Right lobe of liver (tissue), 6 donors: ENCODE measurements at places on chromosomes 3 and 15. TPM values are rescaled to one million over a fixed set of nuclear protein-coding genes. Genes with fewer than 3 reads are reported as not detected.

GRCh38 chr15:47473106-47473725, 244.1 kb upstream of the SEMA6D start:
- no peak for DNase-seq

WDR49 gene
- total RNA-seq: not detected

DNA sequence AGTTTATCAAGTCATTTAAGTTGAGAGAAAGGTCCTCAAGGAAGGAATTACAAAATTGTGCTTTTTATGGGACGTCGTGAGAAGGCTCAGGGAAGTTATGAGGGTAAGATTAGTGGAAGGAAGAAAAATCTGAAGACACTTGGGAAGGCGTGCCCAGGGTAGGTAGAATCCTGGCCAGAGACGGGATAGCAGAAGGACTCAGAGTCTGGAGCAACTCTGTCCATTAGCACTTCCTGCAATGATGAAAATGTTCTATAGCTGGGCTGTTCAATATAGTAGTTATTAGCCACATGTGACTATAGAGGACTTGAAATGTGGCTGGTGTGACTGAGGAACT, 271.0 kb upstream of the ZPLD1 start:
- no peak for DNase-seq

- DNase-seq: no peak
These were observed 358.9 kb downstream of the RBMS3 start for GRCh38 chr3:29639578-29640290.

NDUFB4 gene
- total RNA-seq: 98.9 TPM

DNA sequence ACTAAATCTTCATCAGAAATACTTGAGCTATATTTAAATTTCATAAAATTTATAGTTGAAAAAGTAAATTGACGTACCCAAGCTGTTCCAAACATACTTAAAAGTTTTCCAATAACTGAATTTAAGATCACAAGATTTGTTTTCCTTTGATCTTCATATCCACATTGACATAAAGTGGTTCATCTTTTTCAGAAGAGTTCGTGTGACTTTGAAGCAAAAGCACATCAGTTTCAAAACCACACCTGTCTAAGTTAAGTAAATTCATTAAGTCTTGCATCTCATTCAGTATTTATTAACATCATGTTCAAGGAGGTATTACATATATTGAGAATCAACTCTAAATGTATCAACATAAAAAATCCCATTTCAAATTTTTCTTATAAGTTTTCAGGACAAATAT, 79.5 kb downstream of the BFSP2 start:
- no peak for DNase-seq

GRCh38 chr3:108295421-108296175, 750 bp upstream of the HHLA2 start:
- no peak for DNase-seq

- DNase-seq: peak; percentile 80
These were observed 765 bp upstream of the MAPKAPK3 start for GRCh38 chr3:50616003-50616769.

DNA sequence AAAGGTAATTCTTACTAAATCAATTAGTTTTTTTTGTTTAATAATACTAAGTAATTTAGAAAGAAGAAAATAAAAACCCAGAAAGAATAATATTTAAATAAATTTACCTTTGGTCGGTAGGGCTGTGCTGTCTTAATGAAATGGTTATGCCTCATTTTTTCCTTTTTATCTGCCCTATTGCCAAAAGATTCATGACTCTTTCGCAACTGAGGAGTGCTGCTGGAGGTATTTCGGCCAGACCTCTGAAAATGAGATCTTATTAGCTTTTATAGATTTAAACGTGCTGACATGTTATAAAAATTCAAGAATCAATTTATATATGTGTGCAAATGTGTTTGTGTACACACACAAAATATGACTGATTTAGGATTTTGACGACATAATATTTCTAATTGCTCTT, 67.1 kb upstream of the USP50 start:
- DNase-seq: no peak

- DNase-seq: no peak
These were observed 156.9 kb downstream of the SUCNR1 start for GRCh38 chr3:152030320-152030719.

DNA sequence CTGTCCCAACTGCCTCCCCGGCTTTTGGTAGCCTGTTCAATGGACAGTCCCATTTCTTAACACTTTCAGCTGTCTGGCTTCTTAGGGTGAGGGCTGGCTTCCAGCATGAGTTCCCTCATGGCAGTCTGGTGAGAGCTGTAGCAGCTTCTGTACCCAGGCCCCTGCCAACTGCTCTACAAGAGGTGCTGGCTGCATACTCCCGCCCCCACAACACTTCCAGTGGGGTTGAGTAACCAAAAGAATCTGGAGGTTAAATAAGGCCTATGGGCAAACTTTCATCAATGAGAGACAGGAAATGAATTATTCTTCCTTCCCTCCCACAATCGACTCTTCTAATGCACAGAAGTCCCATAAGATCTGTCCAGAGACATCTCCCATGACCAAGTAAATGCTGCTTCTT, 145.0 kb downstream of the NEK10 start:
- DNase-seq: no peak

- DNase-seq: no peak
These were observed 51.3 kb upstream of the FBN1 start for GRCh38 chr15:48696627-48697312.

GRCh38 chr3:136149667-136150066, 46.5 kb downstream of the MSL2 start:
- DNase-seq: no peak

GRCh38 chr3:27253391-27253790, 115.8 kb downstream of the NEK10 start:
- no peak for DNase-seq

DNA sequence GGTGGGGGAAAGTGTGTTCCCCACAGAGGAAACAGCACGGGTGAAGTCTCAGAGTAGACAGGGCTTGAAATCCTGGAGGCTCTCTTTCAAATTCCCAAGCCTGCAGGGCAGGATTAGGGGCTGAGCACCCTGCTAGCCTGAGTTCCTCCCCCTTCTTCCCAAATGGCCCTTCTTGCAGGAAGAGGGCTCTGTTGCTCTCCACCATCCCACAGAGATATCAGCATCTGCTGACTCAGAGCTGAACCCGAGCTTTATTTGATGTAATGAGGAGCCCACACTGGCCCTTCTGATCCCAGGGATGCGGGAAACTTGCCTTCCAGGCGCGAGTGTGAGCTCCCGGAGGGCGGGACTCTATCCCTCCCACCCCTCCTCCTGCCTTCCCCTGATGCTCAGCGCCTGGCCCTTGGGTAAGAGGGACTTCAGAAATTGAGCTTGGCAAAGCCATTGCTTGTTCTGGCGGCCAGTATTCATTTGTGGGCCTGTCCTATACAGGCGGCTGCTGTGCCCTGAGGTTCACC, 1.4 kb upstream of the STRA6 start:
- DNase-seq: no peak

- DNase-seq: no peak
These were observed 93.7 kb upstream of the TSC22D2 start for GRCh38 chr3:150314248-150315004.

GRCh38 chr15:36643551-36643950, 64.1 kb downstream of the CDIN1 start:
- DNase-seq: no peak

GRCh38 chr3:123379041-123379830, 69.7 kb downstream of the ADCY5 start:
- no peak for DNase-seq

- DNase-seq: no peak
These were observed 145.9 kb upstream of the AGTR1 start for GRCh38 chr3:148551767-148552260.

TLR9 gene
- not detected for total RNA-seq

DNA sequence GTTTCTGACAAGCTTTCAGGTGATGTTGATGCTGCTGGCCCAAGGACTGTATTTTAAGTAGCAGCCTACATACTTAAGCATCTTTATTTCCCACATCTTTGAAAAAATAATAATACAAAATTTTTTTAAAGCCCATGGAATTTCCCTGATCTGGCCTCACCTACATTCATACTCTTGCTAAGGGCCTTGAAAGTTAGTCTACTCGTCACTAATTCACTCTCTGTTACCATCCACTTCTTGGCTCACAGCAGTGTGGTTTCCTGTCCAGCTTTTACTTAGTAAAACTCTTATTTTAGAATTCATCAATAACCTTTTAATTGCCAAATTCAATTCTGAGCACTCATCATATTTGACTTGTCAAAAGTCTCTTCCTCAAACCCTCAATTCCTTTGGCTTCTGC, 59.3 kb upstream of the CRTC3 start:
- no peak for DNase-seq

GRCh38 chr3:155282385-155283091, 10.9 kb downstream of the STRIT1 start:
- DNase-seq: no peak

DNA sequence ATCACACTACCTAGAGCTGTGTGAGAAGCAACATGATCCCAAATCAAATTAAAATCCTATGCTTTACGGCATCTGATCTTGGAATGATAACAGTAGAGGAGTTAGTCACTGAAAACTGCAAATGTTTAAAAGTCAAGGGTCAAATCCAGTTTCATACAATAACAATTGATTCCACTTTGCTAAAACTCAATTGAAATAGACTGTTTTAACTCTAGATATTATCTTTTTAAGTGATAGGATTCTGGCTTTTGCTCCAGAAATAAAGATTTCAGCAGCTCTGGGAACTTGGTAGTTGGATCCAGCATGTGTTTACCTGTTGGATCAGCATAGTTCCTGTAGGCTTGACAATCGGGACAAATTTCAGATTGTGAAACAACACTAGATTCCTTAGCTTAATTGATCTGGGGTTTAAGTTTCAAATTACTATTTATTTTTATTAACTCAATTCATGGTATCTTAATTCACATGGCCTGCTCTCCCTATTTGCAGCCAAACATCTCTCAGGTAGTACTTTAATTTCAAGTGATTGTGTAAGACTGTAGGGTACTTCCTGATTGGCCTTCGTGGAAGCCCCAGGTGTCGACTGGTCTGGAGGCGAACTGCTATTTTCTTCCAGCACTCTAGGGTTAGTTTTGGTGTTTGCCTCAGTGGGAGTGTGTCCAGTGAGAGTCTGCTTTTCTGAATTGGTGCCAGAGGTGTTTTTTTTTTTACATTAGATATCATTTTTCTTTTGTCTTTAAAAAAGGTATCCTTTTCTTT, 16.6 kb downstream of the NFKBIZ start:
- no peak for DNase-seq

GRCh38 chr3:55717481-55717880, 230.4 kb upstream of the WNT5A start:
- DNase-seq: no peak

DNA sequence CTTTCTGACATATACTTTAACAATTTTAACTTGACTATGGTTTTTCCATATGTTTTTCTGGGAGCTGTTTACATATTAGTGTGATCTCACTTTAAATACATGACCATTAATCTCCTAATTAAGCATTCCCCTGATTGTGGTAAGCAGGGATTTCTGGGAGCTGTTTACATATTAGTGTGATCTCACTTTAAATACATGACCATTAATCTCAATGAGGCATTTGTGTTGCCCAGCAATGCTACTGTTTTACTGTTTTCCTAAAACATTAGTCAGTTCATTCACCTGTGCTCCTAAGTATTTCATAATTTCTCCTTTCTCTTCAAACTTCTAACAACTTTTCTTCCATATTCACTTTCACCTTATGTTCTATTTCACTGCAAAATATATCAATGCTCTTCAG, 3.6 kb upstream of the GRAMD1C start:
- DNase-seq: no peak

PEAK1 gene
- total RNA-seq: 11.3 TPM

DNA sequence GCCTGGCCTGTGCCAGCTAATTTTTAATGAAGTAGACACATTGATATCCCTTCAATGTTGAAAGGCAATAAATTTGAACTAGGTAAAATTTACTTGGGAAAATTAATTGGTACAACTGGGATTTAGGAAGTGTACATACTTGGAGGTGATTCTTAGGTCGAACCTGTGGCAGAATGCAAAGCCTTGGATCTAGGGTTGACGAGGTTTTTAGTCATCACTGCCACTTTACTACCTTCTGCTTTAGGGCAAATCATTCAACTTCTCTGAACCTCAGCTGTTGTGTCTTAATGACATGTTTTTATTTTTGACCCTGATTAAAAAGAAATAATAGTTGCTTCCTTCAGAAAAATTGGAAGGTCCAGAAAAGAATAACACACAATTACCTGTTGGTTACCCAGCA, 2.5 kb downstream of the APPL1 start:
- no peak for DNase-seq

FOXB1 gene
- total RNA-seq: not detected

- no peak for DNase-seq
These were observed 46.0 kb upstream of the SLC7A14 start for GRCh38 chr3:170631755-170632488.

DNA sequence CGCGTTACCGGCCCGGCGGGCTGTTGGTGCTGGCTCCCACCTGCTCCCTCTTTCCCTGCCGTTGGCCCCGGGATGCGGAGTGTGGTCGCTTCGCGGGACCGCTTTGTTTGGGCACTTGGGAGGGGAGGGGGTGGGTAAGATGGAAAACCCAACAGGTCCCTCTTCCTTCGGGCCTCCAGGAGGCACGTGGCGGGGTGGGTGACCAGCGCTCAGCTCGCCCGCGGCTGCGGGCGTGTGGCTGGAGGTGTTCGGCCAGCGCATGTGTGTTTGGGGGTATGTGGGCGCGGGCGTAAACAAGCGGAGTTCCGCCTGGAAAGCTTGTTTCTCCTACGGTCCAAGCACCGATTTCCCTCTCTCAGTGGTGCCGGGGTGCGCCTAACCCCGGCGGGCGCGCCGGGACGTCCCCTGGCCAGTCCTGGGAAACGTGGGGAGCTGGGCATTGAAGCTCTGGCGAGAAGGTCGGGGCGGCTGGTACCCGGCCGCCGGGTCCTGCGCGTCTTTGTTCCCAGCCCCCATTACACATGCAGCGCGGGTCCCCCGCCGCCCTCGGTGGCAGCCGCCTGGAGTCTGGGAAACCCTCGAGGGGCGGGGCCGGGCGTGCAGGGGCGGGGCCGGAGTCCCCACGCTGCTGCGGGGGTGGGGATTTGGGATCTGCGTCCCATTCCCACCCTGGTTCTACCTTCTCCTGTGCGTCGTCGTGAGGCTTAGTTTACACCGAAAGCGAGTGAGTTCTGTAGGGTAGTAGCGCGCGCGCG, 1.4 kb downstream of the ACVR2B start:
- DNase-seq: peak; percentile 91
